ENCODE measurements at places on chromosomes 5 and 9.

DNA sequence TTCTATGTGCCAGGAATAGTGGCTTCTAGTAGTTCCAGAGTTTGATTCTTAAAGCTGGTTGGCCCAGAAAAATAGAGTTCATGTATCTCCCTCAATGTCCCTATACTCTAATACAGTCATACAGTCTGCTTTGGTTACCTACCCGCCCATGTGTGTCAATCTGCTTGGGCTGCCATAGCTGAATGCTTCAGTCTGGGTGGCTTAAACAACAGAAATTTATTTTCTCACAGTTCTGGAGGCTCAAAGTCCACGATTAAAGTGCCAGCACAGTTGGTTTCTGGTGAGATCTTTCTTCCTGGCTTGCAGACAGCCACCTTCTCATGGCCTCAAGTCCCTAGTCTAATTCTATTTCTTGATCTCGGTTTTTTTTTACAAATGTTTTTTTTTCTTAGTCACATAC is 1739.0 kb downstream of the MAT2B start:
- DNase-seq = no peak

GRCh38 chr9:106701611-106702010 is 161.4 kb upstream of the ZNF462 start:
- no peak for DNase-seq

DNA sequence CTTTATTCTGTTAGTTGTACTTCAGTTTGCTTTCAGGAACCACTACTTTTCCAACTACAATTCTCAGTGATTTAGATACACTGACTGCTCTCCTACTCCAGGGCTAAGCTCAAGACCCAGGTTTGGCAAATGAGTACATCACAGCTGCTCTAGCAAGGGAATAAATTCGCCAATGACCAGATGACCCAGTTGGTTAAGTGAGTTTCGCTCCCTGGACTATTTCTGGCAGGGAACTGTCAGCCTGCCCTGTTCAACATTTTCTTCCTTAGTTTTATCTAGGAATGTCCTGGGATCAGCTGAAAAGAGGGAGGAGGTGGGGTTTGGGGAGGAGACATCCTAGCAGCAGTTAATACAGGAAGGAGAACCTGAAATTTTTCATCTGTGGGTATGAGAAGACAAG is 6.4 kb upstream of the STARD4 start:
- DNase-seq = no peak

GRCh38 chr5:118068886-118069285 is 919.5 kb downstream of the DTWD2 start:
- DNase-seq = no peak

GRCh38 chr9:113475031-113475430 is 11.5 kb downstream of the RGS3 start:
- no peak for DNase-seq

DNA sequence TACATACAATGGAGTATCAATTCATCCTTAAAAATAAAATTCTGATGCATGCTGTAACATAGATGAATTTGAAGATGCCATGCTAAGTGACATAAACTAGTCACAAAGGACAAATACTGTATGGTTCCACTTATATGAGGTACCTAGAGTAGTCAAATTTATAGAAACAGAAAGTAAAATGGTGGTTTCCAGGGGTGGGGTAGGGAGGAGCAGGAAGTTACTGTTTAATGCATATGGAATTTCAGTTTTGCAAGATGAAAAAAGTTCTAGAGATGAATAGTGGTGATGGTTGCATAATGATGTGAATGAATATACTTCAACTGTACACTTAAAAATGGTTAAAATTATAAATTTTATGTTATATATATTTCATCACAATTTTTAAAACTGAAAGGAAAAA is 57.3 kb upstream of the FNIP1 start:
- peak; percentile 20 for DNase-seq

DNA sequence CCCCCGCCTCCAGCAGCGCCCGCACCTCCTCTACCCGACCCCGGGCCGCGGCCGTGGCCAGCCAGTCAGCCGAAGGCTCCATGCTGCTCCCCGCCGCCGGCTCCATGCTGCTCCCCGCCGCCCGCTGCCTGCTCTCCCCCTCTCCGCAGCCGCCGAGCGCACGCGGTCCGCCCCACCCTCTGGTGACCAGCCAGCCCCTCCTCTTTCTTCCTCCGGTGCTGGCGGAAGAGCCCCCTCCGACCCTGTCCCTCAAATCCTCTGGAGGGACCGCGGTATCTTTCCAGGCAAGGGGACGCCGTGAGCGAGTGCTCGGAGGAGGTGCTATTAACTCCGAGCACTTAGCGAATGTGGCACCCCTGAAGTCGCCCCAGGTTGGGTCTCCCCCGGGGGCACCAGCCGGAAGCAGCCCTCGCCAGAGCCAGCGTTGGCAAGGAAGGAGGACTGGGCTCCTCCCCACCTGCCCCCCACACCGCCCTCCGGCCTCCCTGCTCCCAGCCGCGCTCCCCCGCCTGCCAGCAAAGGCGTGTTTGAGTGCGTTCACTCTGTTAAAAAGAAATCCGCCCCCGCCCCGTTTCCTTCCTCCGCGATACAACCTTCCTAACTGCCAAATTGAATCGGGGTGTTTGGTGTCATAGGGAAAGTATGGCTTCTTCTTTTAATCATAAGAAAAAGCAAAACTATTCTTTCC is 19.3 kb downstream of the CDKN2A start:
- no peak for DNase-seq

DNA sequence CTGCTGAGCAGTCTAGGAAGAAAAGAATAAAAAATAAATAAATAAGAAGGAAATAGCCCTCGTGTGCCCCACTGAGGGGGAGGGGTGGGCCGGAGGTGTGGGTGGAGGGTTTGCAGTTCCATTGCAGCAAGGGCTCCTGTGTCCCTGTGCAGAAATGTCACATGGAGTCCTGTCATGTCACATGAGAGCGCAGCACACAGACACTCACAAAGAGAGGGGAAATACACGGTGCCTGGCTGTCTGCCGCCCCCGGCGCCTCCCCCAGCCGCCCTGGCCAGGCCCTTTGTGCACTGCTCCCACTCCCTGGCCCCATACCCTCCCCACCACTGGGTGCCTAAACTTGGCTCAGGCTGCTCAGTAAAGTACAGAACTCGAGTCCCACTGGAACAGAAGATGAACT is 55.6 kb upstream of the SPTLC1 start:
- no peak for DNase-seq

DNA sequence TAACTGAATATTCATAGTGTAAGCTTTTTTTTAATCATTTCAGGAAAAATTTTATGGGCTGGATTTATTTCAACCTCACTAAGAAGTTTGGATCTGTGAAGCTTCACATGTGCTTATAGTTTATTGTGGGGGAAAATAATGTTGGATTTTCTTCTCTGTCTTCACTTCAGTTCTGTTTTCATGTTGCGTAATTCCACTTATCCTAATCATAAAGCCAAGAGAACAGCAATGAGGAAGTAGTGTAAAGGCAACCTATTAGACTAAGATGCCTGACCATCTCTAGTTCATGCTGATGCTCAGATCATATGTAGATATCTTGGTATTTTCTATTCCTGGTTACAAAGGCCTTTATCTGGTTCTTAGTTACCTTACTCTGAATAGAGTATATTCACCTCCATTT is 50.0 kb downstream of the CD180 start:
- no peak for DNase-seq

DNA sequence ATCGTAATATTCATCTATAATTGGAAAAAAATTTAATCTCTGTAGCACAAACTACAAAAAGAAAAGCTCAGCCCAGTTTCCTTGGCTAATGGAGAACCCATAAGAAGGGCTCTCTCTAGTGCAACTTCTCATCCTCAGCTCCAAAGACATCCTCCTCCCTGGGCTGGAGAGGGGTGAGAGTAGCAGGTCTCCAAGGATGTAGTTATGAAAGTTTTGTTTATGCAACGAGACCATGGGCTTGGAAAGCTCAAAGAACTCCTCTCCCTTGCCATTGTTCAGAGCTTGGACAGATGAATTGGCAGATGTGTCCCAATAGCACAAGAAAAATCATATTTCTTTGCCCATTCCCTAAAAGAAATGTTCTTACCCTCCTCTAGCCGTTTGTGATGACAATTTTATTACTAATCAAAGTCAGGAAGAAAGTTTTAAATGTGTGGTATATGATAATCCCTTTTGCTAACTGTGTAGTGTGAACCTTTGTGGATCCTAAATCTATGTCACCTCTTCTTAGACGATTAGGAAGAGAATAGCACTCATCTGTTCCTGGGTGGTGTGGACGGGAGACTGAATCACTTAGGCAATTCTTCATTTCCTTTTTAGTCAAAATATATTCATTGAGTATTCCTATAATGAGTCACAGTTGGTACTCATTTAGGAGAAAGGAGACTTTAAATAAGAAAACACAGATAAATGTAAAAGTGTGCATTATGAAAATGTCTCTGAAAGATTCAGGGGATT is 52.2 kb downstream of the GARNL3 start:
- DNase-seq = peak; percentile 53

- no peak for DNase-seq
These were observed 6.2 kb upstream of the CKS2 start for GRCh38 chr9:89304834-89305188.

DNA sequence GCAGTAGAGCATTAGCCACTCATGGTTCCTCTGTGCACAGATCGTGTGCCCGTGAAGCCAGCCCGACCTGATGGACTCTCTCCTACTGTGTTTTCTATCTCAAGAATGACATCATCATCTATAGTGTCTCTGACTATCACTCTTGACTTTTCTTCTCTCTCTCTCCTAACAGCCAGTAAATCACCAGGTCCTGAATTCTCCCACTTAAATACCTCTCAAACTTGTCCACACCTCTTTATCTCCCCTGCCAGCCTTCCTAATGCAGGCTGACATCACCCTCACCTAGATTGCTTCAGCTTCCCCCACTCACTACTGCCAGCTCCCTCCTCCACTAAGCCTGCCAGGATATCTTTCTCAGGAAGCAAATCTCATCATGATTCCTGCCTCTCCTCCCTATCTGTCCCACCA is 90.6 kb upstream of the MIER3 start:
- DNase-seq = no peak

DNA sequence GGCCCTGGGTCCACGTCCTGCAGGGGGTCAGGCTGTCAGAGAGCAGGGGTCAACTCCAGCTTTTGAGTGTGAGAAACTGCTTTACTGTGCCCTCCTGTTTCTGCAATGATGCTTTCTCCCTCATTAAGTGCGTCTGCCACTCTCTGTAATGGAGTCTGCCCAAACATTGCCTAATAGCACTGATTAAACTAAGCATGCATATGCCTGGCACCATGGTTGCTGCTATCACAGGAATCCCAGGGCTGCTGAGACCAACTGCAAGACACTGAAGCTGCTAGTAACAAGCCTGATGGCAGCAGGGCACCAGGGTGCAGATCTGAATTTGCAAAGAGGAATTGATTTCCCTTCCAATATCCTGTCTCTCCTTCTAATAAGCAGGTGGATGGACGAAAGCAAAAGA is 125.3 kb downstream of the SLC24A2 start:
- no peak for DNase-seq

DNA sequence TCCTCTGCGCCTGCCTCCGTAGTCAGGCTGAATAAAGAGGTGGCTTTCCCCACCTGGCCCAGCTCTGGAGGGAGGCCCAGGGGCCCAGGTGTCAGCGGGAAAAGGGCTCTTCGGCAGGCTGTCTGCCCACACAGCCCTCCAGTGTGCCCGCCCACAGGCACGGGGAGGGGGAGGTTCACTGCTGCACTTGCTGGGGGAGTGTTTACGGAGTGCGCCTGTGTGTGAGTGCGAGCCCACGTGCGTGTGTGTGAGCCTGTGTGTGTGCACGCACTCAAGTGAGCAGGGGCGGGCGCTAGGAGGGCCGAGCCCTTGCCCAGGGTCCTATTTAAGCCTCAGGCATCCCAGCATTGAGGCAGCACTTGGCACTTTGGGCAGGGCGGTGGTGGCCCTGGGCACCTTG is 10.9 kb downstream of the DNLZ start:
- DNase-seq = no peak

- no peak for DNase-seq
These were observed 111.1 kb downstream of the PAM start for GRCh38 chr5:102866237-102866600.

DNA sequence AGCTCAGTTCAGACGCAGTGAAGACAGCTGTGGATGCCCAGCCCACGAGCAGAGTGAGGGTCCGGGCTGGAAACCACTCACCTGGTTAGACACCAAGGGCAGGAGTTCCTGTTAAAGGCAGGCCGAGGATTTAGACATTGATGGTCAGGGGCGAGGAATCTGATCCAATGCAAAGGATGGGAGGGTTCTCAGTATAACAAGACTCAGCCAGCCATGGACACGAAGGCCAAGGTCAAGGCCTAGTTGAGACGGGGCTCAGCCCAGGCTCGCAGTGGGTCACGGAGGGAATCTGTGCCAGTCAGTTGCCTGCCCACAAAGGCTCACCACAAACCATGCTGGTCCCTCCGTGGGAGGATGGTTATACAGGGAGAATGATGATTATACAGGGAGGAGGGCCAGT is 63.3 kb upstream of the FCN1 start:
- DNase-seq = no peak

DNA sequence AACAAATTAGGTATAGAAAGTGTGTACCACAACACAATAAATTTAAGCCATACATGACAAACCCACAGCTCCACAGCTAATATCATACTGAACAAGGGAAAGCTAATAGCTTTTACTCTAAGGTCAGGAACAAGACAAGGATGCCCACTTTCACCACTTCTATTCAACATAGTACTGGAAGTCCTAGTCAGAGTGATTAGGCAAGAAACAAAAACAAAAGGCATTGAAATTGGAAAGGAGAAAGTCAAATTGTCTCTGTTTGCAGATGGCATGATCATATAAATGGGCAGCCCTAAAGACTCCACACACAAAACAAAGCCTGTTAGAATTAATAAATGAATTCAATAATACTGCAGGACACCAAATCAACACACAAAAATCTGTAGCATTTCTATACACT is 548.8 kb downstream of the CTNND2 start:
- no peak for DNase-seq

- DNase-seq = no peak
These were observed 124.7 kb downstream of the TLE1 start for GRCh38 chr9:81564632-81565031.

DNA sequence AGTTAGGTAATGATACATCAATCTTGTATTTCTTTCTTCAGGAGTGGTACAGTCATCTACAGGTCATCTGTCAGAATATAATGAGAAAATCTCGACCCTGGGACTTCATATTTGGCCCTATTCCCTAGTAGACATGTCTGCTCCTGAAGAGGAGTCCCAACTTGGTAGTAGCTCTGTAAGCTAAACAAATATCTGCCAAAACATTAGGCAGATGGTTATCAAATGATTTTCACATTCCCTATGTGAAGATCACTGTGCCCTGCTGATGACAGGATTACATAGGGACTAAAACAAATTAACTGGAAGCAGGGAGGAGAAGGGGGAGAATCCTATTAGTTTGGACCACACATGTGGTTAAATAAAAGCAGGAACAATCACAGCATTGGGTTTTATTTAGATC is 138.6 kb upstream of the NFIB start:
- DNase-seq = no peak

- DNase-seq = peak; percentile 57
These were observed 92.8 kb upstream of the LRRTM2 start for GRCh38 chr5:138967791-138968448.

DNA sequence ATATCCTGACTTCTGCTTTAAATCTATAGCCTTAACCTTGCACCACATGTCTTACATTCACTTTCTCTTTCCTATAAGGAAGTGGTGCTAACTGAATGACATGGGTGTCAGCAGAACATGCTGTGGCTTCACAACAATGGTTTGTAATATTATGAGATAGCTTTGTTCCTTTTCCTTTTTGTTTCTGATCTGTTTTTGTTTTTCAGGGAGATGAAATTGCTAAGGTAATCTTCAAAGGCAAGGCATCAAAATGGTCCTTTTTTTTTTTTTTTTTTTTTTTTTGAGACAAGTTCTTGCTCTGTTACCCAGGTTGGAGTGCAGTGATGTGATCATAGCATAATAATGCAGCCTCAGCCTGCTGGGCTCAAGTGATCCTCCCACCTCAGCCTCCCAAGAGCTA is 53.6 kb upstream of the RANBP6 start:
- DNase-seq = no peak
